ENCODE measurements at places on chromosomes 2 and 18. TPM values are rescaled to one million over a fixed set of nuclear protein-coding genes. Genes with fewer than 3 reads are reported as not detected.

Gene HOXD4
- total RNA-seq = 0.58 TPM

Gene ATP6V1B1
- 0.24 TPM for total RNA-seq

DNA sequence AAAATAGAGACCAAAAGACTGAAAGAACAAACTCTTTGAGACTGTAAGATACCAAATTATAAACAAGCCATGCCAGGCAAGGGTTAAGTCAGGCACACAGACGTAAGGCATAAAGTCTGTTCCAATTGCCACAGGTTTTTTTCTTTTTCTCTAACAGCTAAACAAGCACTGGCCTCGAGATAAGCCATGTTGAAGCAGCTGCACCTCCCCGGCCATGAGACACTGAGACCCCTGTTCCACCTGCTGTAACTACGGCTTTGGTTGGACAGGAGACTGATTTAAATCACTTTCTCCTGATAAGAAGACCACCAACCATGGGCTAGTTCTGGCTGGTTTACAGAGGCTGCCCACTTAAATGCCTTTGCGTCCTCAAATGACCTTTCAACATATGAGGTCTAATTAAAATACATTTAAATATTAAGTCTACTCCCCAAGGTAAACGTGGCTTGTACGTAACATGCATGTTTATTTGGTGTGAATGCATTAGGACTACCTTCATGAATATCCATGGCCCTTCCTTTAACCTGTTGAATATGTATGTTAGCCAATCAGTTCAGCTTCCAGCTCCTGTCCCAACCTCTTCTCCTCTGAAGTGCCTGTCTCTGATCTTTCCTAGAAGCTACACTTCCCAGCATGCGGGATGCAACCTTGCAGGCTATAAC, 117.2 kb downstream of the CMPK2 start:
- H3K4me1 ChIP-seq = no peaks in the 10 kb centered on the region
- H3K4me3 ChIP-seq = no peak overlapping the region
- no peak for DNase-seq
- no peaks in the 10 kb centered on the region for H3K36me3 ChIP-seq
- H3K27ac ChIP-seq = no peak overlapping the region

DNA sequence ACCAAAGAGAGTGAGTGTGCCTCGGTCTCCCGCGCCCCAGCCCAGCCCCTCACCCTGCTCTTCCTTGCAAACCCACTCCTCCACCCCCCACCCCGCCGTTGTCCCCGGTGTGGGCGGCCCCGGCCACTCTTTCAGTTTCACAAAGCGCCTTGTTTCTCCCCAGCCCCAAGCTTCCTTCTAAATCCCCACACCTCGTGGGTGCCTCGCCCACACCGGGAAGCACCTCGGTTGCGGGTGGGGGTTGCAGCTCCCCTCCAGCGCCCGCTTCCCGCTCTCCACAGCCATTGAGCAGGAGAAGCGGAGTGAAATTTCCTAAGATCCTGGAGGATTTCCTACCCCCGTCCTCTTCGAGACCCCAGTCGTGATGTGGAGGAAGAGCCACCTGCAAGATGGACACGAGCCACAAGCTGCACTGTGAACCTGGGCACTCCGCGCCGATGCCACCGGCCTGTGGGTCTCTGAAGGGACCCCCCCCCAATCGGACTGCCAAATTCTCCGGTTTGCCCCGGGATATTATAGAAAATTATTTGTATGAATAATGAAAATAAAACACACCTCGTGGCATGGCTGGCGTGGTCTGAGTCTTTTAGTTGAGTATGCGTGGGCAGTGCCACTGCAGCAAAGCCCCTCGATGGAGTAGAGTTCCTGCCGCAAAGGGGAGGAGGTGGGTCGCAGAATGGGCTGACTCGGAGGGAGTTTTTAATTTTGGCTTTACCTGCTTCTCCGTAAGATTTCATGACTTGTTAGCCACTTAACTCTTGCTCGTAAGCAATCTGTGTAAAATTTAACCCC, 848 bp downstream of the TMSB10 start:
- peaks cover 48% of the 10 kb centered on the region for H3K36me3 ChIP-seq
- no peak for DNase-seq
- peaks cover 25% of the 10 kb centered on the region for H3K27me3 ChIP-seq
- H3K4me3 ChIP-seq = peak overlapping the region; percentile 97

- no peak overlapping the region for H3K4me3 ChIP-seq
- DNase-seq = no peak
- H3K27me3 ChIP-seq = no peaks in the 10 kb centered on the region
- 0 out of 2 replicates have a peak, but pooled peaks cover 4% of the 10 kb centered on the region for H3K36me3 ChIP-seq
- H3K27ac ChIP-seq = no peak overlapping the region
Observed at GRCh38 chr2:190815226-190815625, 65.4 kb upstream of the GLS start.

Data from HFFc6 (cell line).